ENCODE measurements at places on chromosomes 3 and 15.

DNA sequence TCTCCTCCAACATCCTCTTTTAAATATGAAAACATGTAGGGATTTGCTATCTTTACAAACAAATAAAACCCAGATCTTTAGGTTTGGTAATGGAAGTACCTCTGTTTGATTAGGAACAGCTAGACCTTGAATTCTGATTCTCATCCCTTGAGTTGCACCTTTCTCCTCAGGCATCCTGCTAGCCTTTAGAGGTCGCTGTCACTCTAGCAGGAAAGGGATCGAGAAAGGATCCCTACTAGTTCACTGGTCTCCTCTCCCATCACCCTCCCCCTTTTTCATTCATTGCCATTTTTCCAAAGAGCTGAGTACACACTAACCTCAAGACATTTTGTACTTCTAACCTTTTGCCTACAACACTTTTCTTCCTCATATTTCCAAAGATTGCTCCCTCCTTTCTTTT, 569.8 kb downstream of the RBMS3 start:
- DNase-seq = no peak

DNA sequence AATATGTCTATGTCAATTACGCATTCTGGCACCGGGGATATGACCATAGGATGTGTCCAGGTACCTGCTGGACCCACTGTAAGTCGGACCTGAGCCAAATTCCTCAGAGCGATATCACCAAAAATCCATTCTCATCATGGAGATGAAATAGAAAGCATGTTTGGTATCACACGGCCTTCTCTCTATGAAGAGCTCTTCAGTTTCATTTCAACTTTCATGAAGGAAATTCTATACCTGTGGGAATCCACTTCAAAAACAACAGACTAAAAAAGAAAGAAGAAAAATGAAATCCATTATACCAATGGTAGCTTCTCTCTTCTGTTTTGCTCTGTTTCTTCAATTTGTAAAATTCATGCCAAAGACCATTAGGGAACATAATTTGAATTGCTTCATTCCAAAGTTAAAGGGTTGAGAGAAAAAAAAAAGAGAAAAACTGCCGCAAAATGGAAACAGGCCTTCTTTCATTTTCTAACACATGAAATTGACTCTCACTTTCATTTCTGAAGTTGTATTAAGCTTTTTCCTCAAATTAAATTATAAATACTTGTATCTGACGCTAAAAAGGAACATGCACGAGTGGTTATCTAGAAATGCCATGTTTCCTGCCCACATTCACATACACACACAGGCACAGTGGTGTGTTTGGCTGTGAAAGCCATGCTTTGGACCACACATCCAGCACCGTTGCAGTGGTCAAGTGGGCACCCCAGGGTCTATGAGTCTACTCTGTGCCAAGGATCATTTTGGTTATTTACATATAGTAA, 46.9 kb upstream of the DIPK2A start:
- DNase-seq = no peak

GRCh38 chr3:12303534-12303933, 14.7 kb downstream of the PPARG start:
- DNase-seq = no peak

GRCh38 chr3:54685213-54685612, 242.6 kb downstream of the LRTM1 start:
- DNase-seq = no peak

- peak; percentile 32 for DNase-seq
These were observed 739 bp upstream of the AMOTL2 start for GRCh38 chr3:134374791-134375581.

DNA sequence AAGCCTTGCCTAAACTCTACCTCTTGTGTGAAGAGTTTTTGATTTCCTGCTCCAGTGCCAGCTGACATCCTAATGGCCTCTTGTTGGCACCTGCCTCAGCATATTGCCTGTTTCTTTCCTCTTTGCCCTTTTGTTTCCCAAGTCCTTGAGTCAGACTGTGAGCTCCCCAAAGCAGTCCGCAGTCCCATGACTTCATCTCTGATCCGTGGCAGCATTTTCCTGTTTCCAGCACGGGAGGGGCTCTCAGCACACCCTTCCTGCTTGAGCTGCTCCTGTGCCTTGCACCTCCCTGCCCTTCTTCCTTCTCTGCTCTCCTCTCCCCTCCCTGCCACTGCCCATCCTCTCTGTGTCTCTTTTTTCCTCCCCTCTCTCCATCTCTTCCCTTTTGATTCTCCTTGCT, 179.6 kb downstream of the EPHB1 start:
- peak; percentile 83 for DNase-seq

- DNase-seq = no peak
These were observed 43.5 kb downstream of the PHC3 start for GRCh38 chr3:170137986-170138385.

GRCh38 chr15:45719490-45719889, 84.7 kb downstream of the SQOR start:
- no peak for DNase-seq

GRCh38 chr3:129277829-129278271, 820 bp upstream of the HMCES start:
- DNase-seq = peak; percentile 80

GRCh38 chr15:75493732-75494131, 42.2 kb upstream of the SIN3A start:
- DNase-seq = no peak

DNA sequence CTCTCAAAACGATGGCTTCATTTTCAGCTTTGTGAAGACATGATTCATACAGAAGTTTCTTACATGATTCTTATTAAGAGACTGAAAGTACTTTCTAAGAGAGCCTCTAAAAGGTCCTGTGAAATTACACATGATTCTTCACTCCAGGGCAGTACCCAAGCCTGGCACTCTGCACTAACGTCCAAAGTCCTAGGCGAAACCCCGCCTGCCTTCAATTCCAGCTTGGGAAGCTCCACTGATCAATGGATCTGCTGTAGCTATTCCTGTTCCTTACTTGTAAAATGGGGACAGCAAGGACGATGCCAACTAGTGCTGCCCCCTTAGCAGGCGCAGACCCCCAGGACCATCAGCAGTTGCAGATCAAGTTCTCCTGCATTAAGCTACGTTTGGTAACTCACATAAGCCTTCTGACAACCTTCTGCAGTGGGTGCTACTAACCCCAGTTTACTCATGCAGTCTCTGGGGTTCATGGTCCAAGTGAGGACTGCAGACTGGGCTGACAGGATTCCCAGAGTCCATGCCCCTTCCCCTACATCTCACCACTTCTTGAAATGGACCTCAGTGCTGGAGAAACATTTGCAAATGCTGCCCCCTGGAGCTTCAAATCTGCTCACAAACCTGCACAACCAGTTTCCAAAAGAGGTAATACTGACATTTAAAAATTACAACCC, 10.6 kb downstream of the CHCHD4 start:
- DNase-seq = no peak

DNA sequence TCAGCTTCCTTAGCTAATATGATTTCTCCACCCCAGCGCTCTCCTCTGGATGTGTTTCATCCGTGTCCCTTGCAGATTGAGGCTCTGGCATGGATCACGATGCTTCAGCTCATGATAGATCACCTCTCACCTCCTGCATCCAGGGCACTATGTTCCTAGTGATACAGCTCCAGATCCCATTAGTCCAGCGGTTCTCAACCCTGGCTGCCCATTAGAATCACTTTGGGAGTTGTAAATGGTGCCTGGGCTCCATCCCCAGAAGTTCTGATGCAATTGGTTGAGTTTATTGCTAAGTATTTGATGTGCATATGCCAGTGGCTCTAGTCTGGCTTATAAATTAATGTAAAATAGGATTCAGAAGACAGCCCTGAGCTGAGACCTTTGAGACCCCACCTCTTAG, 34.5 kb downstream of the INSYN1 start:
- no peak for DNase-seq

- no peak for DNase-seq
These were observed 4.7 kb upstream of the GCSAM start for GRCh38 chr3:112137781-112138180.

DNA sequence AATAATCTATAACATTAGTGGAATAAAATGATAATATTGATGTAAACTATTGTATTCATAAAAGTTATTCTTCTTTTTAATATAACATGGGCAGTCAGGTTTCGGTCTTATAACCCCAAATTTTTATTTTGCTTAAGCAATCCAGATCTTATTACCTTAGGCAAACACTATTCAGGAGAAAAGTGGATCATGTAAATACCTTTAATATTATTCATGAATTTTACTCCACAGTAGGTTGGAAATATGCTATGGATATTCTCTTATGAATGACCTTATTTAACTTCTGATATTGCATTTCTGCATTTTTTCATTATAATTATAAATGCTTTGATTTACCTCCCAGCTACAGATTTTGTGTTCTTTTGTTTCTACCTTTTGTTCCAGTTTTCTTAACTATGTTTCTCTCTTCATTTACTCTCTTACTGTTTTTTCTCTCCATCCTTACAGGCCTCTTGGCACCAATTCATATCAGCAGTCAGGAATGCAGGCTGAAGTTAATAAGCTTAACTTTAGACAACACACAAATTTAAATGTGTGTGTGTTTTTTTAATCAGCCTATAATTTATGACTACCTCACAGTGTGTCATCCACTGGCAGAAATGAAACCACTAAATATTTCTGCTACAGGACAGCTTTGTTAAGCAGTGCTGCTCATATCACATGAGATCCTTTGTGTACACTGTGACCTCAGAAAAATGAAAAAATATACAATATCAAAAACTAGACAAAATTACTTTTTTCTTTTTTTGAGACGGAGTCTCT, 111.0 kb downstream of the NSUN3 start:
- DNase-seq = no peak

DNA sequence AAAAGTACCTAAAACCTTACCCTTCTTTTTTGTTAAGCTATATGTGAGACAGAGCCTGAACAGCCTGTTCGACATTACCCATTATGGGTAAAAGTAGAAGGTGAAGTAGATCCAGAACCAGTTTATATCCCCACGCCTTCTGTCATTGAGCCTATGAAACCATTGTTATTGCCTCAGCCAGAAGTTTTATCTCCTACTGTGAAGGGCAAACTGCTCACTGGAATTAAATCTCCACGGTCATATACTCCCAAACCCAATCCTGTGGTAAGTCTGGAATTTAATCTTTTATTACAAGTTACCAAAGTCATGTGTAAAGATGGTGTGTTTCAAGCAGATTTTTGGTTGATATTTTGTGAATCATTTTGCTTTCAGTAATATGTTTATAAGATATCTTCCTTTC, 47.1 kb upstream of the MAPKBP1 start:
- no peak for DNase-seq

DNA sequence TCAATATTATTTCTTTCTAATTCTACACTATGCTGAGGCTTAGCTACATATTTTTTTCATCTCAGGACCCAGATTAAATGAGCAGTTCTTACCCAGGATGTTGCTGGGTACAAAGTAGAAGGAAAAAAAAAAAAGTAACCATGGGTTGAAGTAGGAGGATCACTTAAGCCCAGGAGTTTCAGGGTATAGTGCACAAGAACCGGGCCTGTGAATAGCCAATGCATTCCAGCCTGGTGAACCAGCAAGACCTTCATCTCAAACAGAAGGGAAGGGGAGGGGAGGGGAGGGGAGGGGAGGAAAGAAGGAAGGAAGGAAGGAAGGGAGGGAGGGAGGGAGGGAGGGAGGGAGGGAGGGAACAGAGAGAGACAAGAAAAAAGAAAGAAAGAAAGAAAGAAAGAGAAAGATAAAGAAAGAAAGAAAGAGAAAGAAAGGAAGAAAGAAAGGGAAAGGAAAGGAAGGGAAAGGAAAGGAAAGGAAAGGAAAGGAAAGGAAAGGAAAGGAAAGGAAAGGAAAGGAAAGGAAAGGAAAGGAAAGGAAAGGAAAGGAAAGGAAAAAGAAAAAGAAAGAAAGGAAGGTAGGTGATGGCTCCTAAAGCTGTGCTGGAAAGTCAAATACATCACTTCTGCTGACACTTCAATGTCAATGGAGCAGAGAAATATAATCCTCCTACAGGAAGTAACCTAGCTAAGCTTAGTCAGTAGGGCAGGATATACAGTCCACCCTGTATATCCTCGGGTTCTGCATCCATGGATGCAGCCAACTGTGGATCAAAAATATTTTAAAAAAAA, 206.8 kb upstream of the TGFBR2 start:
- no peak for DNase-seq

DNA sequence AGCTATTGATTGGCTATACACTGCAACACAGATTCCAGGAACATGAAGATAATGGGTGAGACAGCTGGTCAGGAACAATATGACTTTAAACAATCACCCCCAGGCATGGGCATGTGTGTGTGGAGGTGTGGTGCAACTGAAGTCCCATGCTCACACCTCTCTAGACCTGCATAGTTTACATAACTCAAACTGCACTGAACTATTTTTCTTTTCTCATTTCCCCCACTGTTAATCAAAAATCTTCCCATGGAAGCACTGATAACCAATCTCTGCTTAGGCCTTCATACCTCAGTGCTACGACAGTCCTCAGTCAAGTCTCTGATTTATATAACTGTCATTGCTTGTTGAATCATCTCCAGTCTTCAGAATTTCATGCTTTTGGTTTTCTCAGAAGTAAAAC, 600.2 kb downstream of the NTRK3 start:
- DNase-seq = no peak

- no peak for DNase-seq
These were observed 275.0 kb downstream of the ADAMTSL3 start for GRCh38 chr15:83928878-83929418.

GRCh38 chr3:38566215-38566528, 70.0 kb downstream of the EXOG start:
- no peak for DNase-seq

DNA sequence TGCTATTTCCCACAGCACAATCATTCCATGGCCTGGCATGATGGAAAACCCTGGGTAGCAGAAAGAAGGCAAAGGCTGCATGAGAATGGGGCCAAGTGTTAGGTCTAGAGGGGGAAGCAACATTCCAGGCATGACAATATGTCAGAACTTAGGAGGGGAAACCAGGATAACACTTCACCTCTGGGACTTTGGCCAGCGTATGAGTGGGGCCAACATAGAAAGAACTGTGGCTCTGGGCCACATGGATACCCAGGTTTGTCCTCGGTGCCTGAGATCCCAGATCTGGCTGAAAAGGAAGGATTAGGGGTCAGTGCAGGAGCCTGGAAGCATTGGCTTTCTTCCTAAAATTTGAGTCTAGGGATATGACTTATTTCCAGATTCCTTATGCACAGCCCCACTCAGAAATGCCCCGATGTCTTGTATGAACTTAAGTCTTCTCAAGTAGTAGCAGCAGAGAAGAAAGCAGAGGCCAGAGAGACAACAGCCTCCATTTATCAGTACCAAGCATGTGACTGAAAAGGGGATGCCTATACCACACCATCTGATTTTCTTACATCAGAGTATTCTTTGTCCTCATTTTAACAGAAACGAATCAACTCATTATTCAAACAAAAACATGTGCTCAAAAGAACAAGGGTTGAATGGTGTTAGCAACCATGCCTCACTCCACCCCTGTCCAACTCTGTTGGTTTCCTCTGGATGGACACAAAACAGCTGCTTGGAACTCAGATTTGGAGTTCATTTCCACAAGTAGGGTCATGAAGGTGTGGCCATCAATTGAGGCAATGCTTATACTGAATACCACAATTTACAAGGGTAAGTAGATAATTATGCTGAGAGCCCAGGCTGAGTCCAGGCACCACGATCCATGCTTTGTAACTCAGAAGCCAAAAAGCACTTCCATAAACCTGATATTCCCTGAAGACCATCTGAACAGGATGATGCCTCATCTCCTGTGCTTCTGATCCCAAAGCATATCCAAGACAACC, 43.7 kb upstream of the NDUFB4 start:
- no peak for DNase-seq
